ENCODE measurements at places on chromosomes 11 and 22.

- peak; percentile 53 for DNase-seq
Measured at GRCh38 chr11:129643031-129643721, 172.5 kb upstream of the TMEM45B start.

DNA sequence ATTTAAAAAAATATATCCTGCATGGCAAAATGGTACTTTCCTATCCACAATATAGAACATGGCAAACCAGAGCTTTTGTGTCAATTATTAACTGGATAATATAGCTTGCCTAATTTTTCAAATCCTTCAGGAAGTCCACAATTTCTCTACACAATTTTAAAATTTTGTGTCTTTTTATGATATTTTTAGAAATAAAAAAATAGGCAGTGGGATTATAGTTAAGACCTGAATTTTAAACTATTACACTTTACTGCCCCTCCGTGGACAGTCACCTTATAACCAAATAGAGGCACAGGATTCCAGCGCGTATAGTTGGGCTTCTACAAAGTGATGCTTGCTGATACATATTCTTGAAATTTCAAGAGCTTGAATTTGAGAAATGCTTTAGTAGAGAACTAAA lies 2.1 kb upstream of the DMC1 start:
- DNase-seq, result peak; percentile 68

GRCh38 chr22:46754110-46754799 lies 8.2 kb upstream of the TBC1D22A start:
- peak; percentile 98 for DNase-seq

DNA sequence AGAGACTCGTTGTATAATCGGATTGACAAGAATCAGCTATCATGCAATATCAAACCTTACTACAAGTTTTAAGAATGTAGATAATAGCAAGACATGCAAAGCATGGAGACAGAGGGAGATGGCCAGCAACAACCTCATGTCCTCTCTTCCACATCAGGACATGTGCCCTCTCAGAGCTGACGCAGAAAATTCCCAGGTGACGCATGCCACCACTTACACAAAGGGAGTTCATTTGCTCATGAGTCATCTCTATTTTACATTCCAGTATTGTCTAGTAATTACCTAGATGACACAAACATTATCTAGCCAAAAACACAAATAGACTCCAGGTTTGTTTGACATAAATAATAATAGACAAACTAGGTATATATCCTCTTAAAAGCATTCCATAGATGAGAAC lies 38.1 kb upstream of the OPCML start:
- peak; percentile 51 for DNase-seq

DNA sequence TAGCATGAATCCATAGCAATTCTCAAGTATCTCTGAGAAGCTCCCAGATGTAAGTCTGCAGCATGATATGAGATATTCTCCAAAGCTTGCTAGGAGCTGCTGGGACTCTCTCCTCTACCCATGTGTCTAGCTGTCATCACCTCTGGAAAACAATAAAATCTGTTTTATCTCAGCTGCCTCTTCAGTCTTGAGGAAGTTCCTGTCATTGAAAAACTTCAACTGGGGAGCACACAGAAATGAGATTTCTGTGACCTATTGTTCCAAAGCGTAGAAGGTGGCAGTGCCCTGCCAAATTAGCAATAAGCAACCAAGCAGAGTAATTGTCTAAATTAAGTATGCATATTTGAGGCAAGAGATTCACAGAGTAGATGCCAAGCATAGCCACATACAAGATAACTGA lies 1380.6 kb upstream of the RAG2 start:
- DNase-seq, result no peak

DNA sequence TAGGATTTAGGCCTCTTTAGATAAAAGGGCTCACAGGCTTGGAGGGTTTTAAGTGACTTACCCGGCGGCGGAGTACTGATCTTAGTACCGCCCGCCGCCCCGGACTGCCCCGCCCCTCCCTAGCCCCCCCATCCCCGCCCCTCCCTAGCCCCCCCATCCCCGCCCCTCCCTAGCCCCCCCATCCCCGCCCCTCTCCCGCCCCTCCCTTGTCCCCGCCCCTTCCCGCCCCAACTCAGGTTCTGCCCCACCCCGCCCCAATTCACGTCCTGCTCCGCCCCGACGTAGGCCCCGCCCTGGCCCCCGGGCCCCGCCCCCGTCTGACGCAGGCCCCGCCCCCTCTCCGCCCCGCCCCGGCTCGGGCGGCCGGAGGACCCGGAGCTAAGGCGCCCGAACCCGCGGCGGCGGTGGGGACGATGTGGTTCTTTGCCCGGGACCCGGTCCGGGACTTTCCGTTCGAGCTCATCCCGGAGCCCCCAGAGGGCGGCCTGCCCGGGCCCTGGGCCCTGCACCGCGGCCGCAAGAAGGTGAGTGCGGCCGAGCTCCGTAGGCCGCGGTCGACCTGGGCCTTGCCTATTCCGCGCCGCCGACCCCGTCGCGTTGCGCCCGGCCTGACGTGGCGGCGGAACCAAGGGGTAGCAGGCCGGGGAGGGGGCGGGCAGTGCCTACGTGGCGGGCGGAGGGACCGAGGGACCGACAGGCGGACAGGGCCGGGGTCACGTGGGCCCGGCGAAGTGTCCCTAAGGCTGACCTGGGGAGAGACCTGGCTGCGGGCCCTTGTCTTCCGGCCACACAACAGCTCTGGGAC lies at the start of gene SCYL1:
Gene SCYL1, plus strand, starts transcription at position 343 of the 805 bp plus-strand sequence. Its CDS starts 71 bp downstream, at position 414.
- DNase-seq, result peak; percentile 85

DNA sequence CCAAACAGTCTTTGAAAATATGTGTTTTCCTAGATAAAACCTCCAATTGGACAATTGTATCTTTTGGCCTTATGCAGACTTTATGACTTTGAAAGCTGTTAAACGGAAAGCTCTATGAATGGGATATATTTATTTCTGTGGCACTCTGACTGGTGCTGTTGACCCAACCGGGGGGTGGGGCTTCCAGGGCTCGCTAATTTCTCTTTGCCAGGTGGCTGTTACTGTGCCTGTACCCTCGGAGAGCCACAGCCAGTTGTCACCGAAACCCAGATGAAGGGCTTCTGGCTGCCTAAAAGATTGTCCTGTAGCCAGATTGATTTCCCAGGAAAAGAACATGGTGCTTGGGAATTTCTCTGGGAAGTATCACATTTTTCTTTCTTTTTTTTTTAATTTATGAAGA lies 132.7 kb upstream of the NAV2 start:
- DNase-seq, result no peak

GRCh38 chr11:82714346-82715174 lies 19.1 kb downstream of the FAM181B start:
- DNase-seq, result no peak

DNA sequence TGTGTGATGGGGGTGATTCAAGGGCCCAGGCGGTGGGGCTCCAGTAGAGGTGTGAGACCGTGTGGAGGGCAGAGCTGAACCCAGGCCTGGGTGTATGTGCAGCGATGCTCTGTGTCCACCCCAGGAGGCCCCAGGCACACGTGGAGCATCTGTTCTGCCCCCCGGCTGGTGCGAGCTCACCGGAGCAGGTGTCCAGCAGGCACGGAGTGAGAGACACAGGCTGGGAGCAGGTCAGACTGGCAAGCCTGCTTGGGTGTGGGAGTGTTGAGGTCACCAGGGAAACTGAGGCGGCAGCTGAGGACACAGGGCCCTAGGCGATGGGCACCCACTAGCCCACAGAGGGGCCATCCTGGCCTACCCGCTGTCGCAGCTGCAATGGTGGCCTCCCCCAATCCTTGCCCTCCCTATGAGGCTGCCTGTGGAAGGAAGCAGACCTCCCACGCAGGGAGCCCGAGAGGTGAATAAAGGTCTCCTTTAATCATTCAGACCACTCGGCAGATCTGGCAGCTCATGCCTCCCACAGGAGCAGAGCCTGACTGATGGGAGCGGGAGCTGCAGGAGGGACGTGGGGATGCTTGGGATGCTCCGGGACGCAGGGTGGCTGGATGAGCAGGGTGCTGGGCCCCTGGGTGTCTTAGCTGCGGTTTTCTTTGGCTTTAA lies 1165.1 kb downstream of the BRD1 start:
- no peak for DNase-seq

All from DMS53 (cell line).